ENCODE measurements at places on chromosomes 16 and 17.

DNA sequence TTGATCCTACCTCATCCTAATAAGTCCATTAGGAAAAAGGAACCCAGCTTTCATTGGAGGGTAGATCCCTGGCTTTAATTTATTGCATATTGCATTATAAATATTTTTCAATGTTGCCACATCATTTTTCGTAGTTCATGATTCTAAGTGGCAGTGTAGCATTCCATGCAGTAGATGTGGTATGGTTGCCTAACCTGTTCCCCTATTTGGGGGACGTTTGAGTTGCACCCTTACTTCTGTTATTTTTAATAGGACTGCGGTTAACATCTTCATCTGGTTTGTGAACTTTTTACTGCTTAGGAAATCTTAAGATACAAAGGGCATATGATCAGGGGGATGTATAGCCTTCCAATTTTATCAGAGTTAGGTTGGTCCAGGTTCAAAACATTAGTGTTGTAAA is 5.4 kb downstream of the SCPEP1 start:
- DNase-seq = no peak

- peak; percentile 53 for DNase-seq
Observed at GRCh38 chr17:39553341-39553945, 54.3 kb downstream of the NEUROD2 start.

GRCh38 chr17:62780951-62781350 is 27.2 kb downstream of the MARCHF10 start:
- DNase-seq = no peak

- DNase-seq = no peak
Observed at GRCh38 chr17:17844079-17844478, 7.3 kb upstream of the SREBF1 start.

GRCh38 chr16:73172973-73173709 is 125.2 kb upstream of the ZFHX3 start:
- no peak for DNase-seq

GRCh38 chr17:80843741-80844156 is 147.9 kb upstream of the CHMP6 start:
- no peak for DNase-seq

GRCh38 chr17:64218066-64218465 is 45.0 kb downstream of the TEX2 start:
- DNase-seq = no peak

DNA sequence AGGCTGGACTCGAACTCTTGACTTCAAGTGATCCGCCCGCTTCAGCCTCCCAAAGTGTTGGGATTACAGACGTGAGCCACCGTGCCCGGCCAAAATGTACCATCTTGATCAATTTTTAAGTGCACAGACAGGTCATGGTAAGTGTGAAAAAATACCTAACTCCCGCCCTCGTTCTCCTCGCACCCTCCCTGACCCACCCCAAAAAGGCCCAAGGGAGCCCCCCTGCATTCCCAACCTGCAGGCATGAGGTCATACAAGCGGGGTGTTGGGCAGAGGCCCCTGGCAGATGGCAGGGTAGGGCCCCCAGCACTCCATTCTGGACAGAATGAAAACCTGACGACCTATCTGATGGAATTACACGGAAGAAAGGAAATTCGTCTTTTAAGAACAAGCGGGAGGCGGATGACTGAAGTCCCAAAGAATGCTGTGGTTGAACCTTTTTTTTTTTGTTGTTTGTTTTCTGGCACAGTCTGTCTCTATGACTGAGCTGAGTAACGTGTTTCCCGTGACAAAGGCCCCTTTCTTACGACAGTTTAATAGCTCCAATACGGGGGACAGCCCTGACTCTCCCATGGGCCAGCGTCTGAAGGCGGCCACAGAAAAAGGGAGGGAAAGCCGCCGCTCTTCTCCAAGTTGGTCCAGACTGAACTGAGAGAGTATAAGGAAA is 376.4 kb downstream of the SLC39A11 start:
- peak; percentile 96 for DNase-seq

DNA sequence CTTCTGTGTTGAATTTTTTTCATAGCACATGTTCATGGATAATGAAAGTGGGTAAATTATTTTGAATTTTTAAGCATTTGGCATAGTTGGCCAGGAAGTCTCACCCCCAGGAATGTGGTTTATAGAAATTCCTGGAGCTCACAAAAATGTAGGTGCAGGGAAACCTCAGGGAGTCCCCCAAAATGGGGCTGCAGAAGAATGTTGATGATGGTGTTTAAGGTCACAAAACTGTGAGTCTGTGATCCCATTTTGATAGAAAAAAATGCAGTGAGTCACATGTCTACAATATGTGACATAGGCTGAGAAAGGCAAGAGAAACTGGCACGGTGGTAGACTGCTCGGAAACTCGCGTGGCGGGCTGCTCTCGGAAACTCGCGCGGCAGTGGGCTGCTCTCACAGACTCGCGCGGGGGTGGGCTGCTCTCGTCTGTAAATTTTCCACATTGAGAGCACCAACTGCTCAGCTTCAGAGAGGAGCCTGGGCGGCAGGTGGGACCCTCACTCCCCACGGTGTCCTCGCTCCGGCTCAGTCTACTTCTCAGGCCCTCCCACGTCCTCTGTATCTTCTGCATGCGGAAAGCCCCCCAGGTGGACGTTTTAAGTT is 18.7 kb upstream of the MC1R start:
- DNase-seq = no peak

DNA sequence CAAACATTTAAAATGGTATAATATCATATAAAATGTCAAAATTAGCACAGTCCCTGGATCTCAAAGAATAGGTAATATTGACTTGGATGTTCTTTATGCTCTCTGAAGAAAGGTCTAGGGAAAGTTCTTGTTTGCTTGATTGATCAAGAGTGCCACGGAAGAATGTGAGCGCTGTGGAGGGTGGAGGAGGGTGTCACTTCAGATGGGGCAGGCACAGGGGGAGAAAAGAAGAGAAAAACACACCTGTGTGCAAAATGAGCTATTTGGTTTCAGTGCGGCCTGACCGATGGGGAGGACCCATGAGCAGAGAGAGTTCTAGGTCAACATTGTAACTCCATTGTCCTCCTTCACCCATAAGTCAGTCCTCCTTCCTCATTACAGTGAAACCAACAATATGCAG is 8.8 kb upstream of the VPS4A start:
- no peak for DNase-seq

- DNase-seq = no peak
Observed at GRCh38 chr17:48429638-48430586, at the start of gene SKAP1. Gene SKAP1 (minus strand): TSS chr17:48430214.

DNA sequence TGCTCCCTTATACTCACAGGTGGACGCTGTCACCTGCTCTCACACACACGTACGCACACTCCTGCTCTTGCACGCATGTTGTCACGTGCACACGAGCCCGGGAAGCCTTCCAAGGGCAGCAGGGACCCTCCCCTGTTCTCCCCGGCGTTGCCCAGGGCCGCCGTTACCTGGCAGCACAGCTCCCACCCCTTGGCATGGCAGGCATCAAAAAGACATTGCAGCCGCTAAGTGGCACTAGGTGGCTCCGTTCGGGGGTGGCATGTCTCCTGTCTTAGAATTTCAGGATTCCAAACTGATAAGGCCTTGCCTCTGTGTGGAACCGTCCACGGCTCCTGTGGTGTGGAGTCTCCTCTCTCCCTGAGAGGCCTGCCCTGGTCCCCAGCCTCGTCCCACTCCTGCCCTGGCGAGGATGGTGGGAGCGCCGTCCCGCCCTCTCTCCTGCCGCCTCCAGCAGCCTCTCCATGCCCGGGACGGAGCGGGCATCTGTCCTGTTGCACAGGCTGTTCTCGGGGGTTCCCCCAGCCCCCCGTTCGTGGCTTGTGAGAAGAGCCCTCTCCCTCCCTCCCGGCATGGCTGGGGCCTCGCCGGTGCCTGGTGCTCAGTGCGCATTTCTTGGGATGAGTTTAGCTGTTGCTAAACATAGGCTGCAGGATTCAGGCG is 126.7 kb upstream of the GSE1 start:
- no peak for DNase-seq

DNA sequence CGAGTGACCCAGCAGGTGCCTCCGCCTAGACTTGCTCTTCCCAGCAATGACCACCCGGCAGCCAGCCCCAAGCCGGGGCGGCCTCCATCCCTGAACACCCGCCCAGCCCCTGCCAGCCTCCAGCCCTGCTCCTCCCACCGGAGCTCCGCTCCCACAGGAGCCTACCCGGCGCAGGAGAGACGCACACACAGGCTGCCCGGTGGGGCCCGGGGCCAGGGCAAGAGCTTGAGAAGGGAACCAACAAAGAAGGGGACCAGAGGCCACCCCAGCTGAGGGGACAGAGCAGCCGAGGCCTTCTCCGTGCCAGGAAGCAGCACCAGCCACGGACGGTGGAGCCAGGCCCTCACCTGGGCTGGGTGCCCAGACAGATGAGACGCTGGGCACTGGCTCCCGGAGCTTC is 13.8 kb downstream of the PKD1 start:
- no peak for DNase-seq

DNA sequence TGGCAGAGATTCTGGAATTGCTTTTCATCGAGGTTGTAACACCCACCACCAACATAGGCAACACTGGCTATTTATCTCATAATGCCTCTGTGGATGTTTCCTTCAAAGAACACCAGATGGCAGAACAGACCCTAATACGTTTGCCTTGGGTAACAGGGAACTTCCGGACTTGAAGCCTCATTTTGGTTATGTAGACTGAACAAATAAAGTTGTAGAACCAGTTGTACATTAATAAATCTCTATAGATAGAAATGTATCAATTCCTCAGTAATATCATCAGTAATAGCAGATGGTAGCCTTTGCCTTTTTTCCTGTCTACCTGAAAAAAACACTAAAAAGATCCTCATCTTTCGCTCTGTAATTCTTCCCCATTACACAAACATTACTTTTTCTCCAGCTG is 25.9 kb upstream of the APOH start:
- DNase-seq = peak; percentile 78

DNA sequence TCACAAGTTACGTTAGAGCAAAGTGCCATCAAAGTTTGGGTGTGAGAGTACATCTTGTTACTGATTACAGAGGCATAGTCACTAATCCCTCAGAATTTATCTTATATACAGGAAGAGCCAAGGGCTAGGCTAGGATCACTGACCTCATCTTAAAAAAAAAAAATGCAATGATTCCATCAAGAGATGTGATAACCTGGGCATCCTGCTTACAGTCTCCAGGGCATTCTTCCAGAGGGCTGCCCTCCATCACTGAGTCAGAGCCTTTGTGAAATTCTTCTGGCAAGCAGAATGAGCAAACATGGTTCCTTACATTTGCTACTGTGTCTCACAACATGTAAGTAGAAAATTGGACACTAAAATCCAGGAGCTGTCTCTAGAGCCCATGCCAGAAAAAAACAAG is 410.6 kb downstream of the ZFHX3 start:
- DNase-seq = peak; percentile 45

- no peak for DNase-seq
Observed at GRCh38 chr17:13759518-13760335, 158.0 kb upstream of the HS3ST3A1 start.

DNA sequence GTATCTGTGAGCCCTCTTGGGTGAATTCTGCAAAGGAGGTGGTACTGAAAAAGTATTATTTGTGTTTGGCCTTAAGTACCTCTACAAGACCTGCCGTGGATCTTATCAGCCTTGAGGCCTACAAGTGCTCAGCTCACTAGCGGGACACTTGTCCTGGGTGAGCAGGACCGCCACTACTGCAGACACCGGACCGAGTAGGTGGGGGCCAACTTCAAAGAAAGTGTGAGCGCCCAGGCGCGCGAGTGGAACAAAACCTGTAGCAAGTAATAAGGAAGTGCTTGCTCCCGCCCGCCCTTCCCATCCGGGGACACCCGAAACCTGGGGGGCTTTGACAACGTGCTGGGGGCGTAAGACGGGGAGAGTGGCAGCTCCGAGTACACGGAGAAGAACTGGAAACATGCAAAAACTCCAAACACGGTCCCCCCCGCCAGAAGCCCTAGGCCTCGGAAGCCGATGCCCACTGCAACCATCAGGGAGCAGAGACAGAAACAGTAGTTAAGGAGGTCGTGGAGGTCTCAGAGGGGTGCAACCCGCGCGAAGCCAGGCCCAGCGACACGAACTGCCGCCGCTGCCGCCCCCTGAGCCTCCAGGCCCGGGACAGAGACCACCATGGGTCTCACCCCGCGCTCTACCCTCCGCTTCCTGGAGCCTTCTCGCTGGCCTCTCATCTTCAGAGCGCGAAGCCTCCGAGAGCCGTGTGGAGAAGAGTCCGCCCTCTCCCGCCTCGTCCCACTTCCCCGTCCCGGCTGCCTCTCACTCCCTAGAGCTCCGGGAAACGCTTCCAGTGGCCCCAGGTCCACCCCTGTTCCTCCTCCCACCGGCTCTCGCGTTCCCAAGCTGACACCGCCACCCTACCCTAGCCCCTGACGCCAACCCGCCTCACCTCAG is 537 bp downstream of the CNOT1 start:
- DNase-seq = peak; percentile 24

DNA sequence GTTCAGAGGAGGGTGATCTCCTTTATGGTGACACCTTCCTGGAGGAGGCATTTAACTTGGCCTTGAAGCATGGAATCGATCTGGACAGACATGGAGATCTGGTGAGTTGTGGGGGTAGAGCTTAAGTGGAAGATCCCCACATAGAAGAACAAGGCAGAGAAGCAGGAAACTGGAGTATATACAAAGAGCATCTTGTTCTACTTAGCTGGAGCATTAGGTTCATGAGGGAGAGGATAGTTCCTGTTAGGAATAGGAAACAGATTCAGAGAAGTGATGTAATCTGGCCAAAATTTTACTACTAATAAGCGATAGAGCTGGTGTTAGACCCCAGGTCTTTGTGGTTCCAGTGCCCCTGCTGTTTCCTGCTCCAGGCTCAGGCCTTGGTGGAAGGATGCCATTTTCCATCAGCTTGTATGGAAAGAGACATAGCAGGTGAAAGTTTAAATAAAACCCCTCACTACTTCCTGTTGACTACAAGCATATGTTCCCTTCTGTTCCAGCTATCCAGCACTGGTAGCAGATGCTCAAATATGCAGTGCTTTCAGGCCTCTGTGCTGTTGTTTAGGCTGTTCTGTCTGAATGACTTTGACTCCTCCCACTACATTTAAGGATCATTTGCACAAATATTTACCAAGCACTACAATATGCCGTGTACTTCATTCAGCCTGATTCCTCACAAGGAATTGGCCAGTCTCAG is 9.4 kb downstream of the RPAIN start:
- no peak for DNase-seq

DNA sequence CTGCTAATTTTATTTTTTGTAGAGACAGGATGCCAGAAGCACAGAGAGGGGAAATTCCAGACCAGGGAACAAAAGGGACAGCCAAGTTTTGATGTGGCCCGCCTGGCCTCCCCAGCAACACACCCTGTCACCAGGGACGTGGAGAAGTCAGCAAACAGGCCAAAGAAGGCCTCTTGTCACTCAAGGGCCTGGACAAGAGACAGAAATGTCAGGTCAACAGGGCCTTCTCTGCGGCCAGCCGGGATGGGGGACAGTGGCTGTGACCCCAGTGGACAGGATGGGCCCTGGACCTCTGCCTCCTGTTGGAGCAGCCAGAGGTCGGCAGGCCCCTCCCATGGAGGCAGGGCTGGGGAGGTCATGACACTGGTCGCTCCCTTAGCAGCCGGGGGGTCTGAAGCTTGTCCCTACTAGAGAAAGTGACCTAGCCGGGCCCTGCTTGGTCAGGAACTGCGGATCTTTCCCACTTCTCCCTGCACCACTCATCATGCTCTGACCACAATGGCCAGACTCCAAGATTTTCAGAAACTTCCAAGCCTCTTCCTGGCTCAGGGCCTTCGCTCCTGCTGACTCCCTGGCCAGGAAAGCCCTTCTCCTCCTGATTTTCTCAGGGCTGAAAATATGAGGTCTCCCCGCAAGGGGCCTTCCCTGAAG is 9.2 kb upstream of the TVP23A start:
- peak; percentile 81 for DNase-seq

GRCh38 chr16:31471875-31472708 is at the start of gene TGFB1I1:
Gene TGFB1I1 (plus strand): TSS chr16:31472152. CDS start chr16:31472189, 37 bp downstream.
- DNase-seq = peak; percentile 67
